ENCODE measurements at places on chromosomes 2 and 18.

- no peak for DNase-seq
Measured at GRCh38 chr2:67453310-67453709, 56.2 kb downstream of the ETAA1 start.

DNA sequence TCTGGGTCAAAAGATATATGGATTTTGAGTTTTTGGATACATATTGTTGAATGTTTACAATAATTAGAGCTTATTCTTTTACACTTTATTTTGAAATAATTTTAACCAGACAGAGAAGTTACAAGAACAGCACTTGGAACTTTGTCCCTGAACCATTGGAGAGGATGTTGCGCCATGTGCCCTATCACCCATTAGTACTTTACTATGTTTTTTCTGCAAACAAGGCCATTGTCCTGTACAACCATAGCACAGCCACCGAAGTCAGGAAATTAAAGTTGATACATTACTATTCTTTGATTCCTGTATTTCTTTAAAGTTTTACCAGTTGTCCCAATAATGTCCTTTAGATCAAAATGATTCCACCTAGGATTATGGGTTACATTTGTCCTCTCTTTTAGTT is 188.8 kb downstream of the ACKR3 start:
- DNase-seq, result no peak

- no peak for DNase-seq
Measured at GRCh38 chr2:182897137-182897536, 30.7 kb upstream of the FRZB start.

DNA sequence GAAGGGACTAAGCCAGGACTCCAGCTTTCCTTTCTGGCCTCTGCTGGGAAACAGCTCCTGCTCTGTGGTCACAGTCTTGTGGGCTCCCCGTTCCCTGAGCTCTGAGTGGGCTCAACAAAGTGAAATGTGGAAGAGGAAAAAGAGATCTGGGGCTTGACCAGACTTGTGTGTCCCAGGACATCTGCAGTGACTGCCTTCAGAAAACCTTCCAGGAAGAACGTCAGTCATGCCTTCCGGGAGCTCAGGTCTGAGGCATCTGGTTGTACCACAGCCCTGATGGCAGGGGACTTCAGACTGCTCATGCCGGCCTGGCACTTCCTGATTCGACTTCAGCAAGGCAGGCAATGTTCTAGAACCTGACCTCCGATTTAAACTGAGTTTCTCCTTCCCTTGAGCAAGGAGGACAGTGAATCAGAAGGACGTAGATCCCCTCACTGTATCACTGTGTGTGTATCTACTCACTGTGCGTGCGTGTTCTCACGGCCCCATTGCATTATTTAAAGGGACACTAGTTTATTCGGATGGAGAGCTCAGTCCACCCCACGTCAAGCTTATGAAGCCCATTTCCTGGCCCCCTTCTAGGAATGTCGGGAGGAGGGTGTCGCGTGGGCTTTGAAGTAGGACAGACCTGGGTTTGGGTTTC is 548 bp upstream of the FBLN7 start:
- no peak for DNase-seq

DNA sequence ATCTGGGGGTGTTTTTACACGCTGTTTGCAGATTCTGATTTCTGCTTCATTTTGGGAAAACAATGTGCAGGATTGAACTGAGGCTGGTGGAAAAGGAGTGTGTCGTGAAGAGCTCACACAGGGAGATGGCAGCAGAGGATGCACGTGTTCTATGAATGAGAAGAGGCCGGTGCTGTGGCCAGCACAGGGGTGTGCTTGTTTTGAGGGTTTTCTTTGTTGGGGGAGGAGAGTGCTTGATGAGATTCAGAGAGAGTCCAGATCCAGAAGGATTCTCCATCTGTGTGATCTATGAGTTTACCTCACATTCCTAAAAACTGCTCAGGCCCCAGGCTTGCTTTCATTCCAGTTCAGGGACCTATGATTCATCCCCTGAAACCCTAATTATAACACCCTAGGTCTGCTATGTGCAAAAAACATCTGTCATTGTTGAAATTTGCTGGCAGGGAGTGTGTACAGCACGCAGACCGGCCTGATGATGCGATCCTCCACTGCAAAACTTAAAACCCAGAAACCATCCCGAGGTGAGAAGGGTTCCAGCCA is 12.1 kb downstream of the TGFA start:
- DNase-seq, result no peak

GRCh38 chr2:209661286-209661894 is 110.2 kb upstream of the UNC80 start:
- no peak for DNase-seq

DNA sequence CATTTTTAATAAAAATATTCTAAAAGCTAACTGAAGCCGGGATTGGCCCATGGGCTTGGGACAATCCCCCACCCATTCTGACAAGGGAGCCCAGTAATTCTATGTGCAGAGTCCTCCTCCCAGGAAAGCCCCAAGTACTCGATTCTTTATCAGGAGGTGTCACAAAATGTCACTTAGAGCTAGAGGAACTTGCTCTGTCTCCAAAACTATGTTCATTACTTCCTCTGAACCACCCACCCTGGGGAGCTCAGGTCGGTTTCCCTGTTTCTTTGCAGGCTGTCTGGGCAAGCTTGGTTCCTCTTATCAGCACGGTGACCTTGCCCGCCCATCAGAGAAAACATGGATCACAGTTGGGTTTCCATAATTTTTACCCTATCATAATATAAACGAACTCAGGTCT is 430.6 kb upstream of the ID2 start:
- DNase-seq, result no peak

DNA sequence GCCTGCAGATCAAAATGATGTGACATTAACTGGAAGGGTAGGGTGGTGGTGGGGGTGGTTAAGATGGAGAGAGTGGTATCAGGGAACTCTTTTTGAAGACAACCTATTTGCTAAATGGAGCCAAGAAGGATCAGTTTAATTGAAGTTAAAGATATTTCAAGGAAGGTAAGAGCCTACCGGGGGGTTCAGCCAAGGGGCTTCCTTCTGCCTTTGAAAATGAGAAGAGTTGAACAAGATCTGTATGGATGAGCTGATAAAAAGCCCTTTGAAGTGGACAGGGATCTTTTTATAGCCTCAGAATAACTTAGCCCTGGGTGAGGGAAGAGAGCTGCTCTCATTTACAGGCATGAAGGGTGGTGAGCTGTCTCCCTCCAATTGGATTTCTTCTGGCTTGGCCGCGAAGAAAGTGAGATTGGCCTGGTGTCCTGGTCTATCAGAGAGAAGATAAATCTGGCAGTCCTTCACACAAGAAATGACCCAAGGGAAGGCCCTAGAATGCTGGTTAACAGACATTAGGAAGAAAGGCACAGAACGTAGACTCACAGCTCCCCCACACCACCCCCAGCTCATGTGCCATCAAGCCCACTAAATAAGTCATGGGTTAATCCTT is 439.8 kb downstream of the TNS1 start:
- no peak for DNase-seq

DNA sequence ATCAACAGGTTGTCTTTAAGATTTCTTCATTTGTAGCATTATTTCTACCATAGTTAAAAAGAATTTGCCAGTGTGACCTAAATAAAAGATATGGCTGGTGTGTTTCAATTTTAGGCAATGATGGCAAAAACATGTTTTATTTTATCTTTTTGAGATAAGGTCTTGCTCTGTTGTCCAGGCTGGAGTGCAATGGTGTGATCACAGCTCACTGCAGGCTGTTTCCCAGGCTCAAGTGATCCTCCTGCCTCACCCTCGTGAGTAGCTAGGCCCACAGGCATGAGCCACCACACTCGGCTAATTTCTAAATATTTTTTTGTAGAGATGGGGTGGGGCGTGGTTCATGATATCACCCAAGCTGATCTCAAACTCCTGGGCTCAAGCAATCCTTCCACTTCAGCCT is 47.0 kb upstream of the COBLL1 start:
- DNase-seq, result no peak

DNA sequence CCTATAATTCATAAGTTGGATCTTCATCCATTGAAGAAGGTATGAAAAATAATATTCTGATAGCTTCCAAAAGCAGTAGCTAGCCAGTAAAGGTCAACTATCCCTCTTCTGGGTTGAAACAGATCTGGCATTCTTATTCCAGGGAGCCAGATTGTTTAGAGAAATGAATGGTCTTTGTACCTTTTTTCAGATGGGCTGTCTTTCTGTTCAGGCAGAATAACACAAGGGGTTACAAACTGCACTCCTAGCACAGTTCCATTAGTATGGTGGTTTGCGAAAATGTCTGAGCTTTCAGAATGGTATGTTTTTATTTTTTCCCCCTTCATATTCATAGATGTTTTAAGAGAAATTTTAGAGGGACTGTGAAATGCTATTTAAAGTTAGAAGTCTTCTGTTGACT is 47.5 kb upstream of the TMEM178A start:
- DNase-seq, result no peak

DNA sequence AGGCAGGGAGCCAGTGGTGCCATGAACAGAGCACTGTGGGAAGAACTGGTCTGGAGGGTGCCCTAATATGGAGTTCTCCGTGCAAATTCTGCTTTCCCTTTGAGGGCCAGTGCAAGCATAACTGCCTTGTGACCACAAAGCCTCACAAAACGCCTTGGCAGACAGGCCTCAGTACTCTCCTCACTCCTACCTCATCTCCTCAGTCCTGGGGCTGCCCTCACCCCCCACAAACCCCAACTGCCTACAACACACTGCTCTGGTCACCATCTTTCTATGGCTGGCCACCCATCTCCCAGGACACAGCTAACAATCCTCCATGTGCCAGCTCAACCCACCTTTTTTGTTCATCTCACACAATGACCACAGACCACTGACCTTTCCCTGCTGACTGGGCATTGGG is 8.9 kb downstream of the COX5B start:
- no peak for DNase-seq

GRCh38 chr2:232061265-232061664 is 99.8 kb downstream of the DIS3L2 start:
- DNase-seq, result no peak

- peak; percentile 10 for DNase-seq
Measured at GRCh38 chr2:162182395-162182794, 30.3 kb upstream of the GCG start.

DNA sequence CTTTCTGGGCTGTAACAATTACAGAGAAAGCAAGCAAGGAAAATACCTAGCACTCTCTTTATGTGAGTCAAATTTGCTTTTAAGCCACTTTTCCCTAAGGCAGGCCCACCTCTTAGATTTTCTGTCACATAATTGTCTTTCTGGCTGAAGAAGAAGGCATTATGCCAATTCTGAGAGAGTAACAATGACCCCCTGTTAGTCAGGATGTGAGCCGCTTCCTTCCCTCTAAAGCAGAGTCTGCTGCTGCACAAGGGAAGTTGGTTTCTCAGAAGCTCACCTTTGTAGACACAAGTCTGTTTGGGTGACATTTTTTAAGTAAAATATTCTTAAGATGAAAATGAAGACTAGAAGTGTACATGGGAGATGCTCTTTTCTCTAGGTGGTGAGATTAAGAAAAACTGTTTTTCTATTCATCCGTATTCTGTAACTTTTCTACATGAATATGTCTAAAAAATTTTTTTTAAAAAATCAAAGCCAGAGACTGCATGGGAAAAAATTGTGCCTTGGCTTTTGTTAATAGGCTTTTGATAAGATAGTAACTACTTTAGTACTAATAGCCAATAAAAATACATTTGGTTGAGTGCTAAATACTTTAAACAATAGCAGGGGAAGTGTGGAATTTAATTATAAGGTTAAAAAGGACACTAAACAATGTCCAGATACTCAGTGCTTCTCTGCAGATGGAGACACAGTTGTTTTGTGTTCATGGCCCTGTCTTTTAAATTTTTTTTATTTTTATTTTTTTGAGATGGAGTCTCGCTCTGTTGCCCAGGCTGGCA is 33.4 kb upstream of the VPS54 start:
- peak; percentile 88 for DNase-seq

DNA sequence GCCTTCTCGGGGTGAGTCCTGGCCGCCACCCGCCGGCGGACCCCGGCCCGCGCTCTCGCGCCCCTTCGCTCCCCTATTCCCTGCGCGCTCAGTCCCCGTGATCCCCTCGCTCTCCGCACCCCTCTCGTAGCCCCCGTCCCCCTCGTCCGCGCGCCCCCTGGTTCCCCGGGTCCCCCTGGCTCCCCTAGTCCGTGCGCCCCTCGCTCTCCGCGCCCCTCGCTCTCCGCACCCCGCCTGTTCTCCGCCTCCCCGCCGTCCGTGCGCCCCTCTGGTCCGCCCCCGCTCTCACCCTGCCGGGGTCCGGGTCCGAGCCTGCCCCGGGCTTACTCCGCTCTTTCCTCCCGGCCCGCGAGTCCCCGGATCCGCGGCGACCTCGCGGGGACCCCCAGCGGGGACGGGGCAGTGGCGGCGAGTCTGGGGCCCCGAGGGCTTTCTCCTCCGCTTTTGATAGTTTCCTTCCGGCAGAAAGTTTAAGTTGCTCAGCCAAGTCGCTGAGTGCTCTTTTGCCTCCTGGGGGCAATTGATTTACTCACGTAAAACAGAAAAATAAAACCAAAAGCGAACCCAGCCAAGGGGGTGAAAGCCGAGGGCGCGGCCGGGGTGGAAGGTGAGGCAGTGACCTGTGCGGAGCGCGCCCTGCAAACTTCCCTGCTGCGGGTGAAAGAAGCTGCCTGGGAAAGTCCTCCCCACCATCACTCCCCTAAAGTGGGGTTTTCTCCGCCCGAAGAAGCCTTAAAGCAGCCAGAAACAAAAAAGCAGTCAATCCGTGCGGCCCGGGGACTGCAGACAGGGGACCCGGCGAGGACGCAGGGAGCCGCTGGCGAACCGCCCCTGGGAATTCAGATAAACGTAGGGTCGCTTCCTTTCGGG is 568 bp downstream of the RAB31 start:
- peak; percentile 33 for DNase-seq

GRCh38 chr18:59961070-59961469 is 61.3 kb downstream of the PMAIP1 start:
- no peak for DNase-seq

DNA sequence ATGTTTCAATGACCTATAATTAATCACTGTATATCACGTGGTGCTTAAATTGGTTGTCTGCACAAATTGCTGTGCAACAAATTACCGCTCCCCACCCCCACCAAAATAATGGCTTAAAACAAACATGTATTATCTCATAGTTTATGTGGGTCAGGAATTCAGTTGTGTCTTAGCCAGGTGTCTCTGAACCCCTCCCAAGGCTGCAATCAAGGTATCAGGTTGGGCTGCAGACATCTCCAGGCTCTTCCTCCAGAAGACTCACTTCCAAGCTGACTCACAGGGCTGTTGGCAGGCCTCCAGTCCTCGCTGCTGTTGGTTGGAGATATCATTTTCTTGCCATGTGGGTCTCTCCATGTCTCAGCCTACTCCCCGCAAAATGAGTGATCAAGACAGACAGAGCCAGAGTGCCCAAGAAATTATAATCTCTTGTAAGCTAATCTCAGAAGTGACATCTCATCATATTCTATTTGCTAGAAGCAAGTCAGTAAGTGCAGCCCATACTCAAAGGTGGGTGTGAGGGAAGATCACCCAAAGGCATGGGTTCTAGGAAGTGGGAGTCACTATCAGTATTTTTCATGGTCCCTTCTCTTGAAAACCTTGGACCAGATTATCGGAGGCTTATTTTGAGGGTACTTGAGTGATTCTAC is 38.4 kb downstream of the SPC25 start:
- peak; percentile 45 for DNase-seq

DNA sequence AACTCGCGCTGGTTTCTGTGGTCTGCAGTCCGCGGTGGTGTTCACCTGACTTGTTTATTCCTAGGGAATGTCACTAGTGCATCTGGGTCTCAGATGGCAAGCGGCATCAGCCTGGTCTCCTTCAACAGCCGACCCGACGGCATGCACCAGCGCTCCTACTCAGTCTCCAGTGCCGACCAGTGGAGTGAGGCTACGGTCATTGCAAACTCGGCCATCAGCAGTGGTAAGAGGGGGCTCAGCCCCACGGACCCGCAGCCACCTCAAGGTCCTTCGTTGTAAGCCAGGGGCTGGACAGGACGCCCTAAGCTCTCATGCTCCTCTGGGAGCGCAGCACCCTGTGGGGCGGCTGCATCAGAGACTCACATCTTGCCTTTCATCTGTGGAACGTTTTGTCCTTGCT is 237.5 kb downstream of the GBX2 start:
- no peak for DNase-seq

Measured in A673 (cell line).